Stimulated activated CD4-positive, alpha-beta T cell treated with anti-CD3 and anti-CD28 coated beads, Interleukin-4, amount 100 ng/mL, for 24 hours (primary cell): ENCODE measurements at places on chromosomes 5 and 9.

GRCh38 chr5:135569755-135570452 is 8.9 kb downstream of the CXCL14 start:
- DNase-seq: no peak

- DNase-seq: no peak
Observed at GRCh38 chr9:94097788-94098414, 13.6 kb downstream of the PTPDC1 start.

DNA sequence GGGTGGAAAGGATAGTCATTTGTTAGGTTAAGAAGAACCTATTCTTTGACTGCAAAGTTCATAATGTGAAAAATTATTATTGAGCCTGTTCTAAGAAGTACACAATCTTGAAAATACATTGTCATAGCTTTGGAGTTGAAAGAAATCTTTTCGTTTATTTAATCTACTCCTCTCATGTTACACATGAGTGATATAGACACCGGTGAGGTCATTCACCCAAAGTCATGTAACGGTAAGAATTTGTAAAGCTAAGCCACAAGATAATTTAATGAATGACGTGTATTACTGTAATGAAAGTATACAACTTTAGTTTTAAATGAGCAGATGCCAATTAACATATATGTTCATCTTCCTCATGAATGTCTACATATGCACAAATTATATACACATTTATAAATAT is 284.1 kb upstream of the PDE4D start:
- DNase-seq: no peak

- no peak for DNase-seq
Observed at GRCh38 chr5:1749346-1750124, 50.1 kb downstream of the MRPL36 start.

GRCh38 chr5:103923616-103924168 is 361.1 kb upstream of the NUDT12 start:
- DNase-seq: no peak

DNA sequence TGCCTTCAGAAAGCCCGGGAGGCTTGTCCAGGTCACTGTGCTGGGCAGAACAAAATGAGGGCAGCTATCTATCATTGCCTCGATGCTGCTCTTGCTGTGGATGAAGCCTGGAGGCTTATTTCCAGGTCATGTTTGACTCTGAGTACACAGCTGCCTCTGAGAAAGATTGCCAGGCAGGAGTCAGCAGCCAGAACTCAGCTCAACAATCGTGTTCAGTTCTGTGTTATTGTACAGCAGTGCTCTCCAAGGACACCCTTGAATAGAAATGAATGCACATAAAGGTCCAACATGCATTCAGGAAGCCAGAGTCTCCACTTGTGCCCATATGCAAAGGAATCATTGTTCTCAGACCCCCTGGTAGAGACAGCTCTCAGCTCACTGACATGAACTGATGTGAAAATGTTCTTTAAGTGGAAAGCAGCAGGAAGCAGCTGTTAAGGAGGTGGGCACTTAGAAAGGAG is 61.7 kb upstream of the ZFR start:
- no peak for DNase-seq

GRCh38 chr5:33611877-33612276 is 171.1 kb downstream of the TARS1 start:
- no peak for DNase-seq

DNA sequence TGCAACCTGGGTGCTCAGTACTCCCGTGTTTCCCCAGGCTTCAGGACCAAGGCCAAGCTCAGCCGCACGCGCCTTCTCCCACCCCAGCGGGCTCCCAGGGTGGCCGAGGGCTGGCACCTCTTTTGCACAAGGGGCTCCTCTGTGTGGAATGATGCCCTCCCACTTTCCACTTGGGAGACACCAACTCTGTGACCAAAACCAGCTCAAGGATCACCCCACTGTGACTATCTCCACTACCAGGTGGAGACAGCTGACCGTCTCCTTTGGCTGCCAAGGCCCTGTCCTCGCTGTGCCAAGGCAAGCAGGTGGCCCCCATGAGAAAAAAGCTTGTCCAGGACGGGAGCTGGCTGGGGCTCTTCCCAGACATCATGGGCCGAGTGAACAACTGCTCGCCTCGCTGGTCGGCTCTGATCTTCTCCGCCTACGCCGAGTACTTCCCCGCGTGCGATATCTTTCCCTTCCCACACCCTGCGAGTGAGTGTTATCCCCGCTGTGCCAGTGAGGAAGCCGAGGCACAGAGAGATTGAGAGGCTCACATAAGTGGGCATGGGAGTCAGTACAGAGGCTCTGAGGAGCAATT is 132.8 kb downstream of the ZNF354C start:
- no peak for DNase-seq

- DNase-seq: no peak
Observed at GRCh38 chr5:58081435-58081834, 378.5 kb downstream of the PLK2 start.

DNA sequence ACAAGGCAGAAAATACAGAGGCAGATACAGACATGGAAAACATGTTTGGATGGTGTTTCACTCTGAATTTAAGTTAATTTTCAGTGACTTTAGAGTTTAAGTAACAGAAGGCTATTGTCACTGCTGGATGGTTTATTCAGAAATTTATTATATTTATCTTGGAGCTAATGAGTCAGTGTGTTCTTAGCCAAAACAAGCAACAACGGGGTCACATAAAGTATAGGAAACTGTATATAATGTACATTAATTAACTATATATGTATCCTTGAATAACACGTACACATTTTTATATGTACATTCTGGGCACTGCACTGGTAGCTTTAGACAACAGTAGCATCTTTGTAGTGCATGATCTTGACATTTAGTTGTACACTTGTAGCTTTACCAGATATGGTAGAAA is 30.7 kb downstream of the CYLC2 start:
- DNase-seq: no peak

DNA sequence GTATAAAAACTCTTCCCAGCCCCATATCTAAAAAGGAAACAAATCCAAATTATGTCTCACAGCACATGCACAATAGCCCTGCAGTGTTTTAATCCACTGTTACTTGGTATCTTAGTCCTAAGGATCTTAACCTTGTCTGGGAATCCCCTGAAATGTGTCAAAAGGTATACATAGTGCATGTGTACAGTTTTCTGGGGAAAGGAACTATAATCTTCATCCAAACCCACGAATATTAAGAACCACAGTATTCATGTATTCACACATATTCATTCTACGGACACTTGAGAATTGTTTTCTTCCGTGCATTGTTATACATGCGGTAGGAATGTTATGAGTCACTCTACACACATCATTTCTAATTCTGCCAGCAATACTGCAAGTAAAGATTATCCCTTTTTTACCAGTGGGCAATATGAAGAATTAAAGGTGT is 47.8 kb upstream of the SNX2 start:
- no peak for DNase-seq

- no peak for DNase-seq
Observed at GRCh38 chr9:18452276-18452675, 21.7 kb upstream of the ADAMTSL1 start.

DNA sequence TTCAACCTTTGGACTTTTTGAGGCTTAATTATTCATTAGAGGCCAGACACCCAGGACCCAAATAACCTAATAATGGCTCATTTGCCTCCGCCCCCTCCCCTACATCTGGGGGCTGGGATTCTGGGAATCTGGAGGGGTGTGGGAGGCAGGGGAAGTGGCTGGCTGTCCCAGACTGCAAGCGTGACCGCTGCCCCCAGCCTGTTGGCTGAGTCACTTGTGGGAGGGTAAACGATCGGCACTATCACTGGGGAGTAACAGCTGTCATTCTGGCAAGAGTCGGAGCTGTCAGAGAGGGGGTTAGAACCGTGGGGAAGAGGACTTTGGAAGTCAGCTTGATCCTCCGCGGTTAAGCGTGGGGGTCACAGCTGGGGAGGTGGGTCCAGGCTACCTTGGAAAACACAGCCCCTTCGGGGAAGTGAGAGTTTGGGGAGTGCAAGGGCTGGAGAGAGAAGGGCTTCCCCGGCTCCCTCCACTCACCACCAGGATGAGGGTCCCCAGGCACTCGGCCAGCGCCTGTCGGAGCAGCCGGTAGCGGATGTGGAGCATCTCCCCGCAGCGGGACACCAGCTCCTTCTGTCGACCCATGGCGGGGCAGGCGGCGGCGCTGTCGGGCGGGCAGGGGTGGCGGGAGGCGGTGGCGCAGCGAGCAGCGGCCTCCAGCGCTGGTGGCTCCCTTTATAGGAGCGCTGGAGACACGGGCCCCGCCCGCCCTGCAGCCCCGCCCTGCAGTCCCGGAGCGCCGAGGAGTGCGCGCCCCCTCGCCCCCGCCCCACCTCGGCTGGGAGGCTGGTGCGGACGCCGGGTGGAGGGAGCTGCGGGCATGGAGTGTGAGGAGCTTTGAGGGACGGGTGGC is at the start of gene AQP3:
Gene AQP3, minus strand, starts transcription at position 648 of the 853 bp plus-strand sequence. Its CDS starts 63 bp downstream, at position 585.
- DNase-seq: peak; percentile 70

DNA sequence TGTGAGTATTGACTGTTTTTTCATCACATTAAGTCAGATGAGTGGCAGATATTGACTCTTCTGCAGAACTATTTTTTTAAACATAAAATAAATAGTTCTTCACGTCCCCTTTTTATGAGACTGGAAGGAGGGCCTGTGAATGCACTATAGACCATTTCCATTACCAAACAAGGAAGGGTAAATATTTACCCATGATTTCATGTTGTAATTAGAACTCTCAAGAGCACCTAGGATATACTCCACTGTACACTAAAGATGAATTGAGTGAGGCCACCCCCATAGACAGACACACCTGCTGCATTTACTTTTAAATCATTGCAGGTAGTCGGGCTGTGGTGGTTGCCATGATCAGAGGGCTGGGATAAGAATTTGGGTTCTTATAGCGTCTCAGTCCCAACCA is 22.6 kb downstream of the SLC36A1 start:
- DNase-seq: no peak

DNA sequence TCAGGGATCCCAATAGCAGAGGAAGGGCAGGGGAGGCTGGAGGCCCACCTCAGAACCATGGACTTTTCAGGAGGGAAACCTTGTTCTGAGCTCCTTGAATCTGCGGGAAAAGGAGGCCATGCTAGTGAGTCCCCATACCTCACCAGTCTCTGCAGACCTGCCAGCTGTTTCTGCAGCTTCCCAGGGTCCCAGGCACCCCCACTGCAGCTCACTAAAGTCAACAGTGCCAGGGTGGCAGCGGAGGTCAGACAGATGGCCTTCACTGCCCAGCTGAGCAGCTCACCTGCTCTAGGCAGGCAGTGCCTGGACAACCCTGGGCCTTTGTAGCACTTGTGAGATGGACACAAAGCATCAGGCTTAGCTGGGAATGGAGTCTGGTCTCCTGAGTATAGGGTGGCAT is 4.4 kb upstream of the SLC27A4 start:
- no peak for DNase-seq

GRCh38 chr9:30796764-30797163 is 1587.7 kb upstream of the ACO1 start:
- no peak for DNase-seq

- no peak for DNase-seq
Observed at GRCh38 chr5:112653638-112654205, 84.0 kb upstream of the APC start.

GRCh38 chr9:108991479-108991878 is 21.8 kb downstream of the CTNNAL1 start:
- DNase-seq: no peak

- DNase-seq: no peak
Observed at GRCh38 chr9:70049672-70050271, 6.1 kb downstream of the MAMDC2 start.

GRCh38 chr5:151703227-151703626 is 16.5 kb upstream of the SPARC start:
- DNase-seq: no peak

- no peak for DNase-seq
Observed at GRCh38 chr9:12766357-12766756, 8.5 kb upstream of the LURAP1L start.

DNA sequence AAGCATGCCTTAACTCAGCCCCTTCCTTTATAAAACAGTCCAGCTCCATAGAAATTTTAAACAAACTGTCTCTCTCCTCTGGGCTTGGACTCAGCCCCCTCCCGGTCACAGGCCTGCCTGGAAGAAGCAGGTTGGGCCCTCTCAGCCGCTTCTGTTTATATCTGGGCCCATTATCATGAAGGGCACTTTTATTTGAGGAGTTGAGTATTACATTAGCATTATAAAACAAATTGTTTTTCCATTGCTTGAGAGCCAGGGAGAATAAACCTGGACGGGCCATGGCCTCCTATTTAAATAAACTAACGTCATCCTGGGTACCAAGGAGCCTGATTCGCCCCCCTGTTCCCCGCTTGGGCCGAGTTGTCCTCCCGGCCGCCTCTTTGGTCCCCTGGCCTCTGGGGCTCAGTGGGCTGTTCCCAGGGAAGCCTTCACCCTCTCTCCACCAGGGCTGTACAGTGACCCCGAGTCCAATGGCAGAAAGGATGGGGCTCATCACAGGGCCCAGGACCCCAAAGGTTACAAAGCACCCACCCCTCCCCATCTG is 13.2 kb downstream of the IRX2 start:
- no peak for DNase-seq

DNA sequence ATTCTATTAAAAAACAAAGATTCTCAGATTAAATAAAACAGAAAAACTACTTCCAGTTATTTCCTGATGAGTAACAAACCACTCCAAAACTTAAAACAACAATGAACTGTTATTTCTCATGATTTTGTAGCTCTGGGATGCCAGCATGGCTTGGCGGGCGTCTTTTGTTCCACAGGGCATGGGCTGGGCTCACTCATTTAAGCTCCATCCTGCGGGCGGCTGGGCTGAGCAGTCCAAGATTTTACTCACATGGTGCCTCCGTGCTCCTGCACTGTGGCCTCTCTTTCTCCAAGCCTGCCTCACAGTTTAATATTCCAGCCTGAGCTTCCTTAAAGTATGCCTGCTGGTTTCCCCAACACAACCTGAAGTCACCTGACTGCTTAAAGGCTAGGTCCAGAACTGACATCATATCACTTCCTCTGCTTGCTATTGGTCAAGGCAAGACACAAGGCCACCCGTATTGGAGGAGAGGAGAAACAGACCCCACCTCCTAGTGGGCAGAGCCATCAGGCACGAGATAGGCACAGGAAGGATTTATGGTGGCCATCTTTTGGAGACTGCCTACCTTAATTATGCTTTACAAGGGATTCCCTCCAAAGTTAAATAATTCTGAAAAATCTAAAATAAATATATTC is 41.6 kb upstream of the ZBTB43 start:
- DNase-seq: no peak

GRCh38 chr5:176184608-176185132 is 53.6 kb upstream of the SIMC1 start:
- no peak for DNase-seq

- DNase-seq: no peak
Observed at GRCh38 chr9:115115924-115116323, 2.0 kb downstream of the TNC start.

- no peak for DNase-seq
Observed at GRCh38 chr5:154318691-154319090, 127.1 kb upstream of the SAP30L start.

DNA sequence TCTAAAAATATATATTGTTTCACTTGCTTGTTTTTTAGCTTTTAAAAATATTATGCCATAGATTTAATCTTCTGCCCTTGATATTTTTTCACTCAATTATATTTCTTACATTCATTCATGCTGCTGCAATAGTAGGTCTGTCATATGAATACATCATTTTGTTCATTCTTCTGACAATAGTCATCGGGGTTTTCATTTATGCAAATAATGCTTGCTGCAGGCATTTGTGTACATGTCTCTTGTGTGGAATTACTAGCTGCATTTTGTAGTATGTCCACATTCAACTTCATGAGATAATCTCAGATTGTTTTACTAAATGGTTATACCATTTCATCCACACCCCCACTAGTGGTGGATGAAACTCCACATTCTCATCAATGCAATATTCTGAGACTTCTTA is 5.3 kb upstream of the PLPP1 start:
- no peak for DNase-seq

GRCh38 chr9:114611516-114612271 is 603 bp downstream of the TMEM268 start:
- DNase-seq: peak; percentile 47
